ENCODE measurements at places on chromosomes 3 and 15.

DNA sequence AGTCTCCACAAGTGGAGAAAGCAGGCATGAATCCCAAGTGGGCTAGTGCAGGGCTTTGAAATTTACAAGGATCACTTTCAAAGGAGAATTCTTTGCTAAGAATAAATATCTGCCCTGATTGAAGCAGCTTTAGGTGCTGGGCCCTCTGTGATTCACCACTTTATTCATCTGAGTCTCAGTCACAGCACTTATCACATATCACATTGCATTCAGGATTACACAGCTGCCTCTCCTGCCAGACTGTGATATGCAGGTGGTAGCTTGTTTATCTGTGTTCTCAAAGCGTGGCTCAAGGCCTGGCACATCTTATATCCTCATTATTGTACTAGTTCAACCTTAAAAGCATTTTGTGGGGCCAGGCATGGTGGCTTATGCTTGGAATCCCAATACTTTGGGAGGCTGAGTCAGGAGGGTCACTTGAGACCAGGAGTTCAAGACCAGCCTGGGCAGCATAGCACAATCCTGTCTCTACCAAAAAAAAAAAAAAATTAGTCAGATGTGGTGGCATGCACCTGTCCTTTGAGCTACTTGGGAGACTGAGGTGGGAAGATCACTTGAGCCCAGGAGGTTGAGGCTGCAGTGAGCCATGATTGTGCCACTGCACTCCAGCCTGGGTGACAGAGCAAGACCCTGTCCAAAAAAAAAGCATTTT, 156.9 kb upstream of the EIF1B start:
- no peak for DNase-seq

DNA sequence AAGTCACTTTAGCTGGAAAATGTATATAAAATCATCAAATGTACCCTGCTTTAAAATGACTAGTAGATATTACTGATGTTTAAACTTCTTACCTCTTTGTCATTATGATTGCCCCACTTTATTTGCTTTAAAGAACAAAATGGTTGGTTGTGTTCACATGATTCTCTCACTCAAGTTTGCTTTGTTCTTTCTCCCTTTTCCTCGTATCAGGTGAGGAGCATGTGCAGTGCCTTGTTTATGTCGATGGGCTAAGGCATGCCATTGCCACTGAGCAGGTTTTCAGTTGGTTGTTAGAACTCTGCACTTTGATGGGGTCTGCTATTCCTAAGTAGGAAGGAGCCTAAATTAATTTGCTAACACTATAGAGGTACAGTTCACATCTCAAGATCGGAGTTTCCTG, 5.3 kb downstream of the MAP2K5 start:
- DNase-seq = no peak

GRCh38 chr3:52712291-52713212, 6.6 kb downstream of the SPCS1 start:
- DNase-seq = no peak

GRCh38 chr3:186821429-186822387, 15.4 kb upstream of the RFC4 start:
- DNase-seq = no peak

GRCh38 chr3:12343047-12343501, 54.2 kb downstream of the PPARG start:
- DNase-seq = no peak

- no peak for DNase-seq
Observed at GRCh38 chr3:174266476-174266875, 592.7 kb upstream of the NAALADL2 start.

- DNase-seq = no peak
Observed at GRCh38 chr3:189710620-189711402, 79.6 kb downstream of the TP63 start.
